Choroid plexus epithelial cell (primary cell): ENCODE measurements at places on chromosomes 2 and 18.

- peak; percentile 60 for DNase-seq
Observed at GRCh38 chr2:228841877-228842276, 429.2 kb downstream of the PID1 start.

DNA sequence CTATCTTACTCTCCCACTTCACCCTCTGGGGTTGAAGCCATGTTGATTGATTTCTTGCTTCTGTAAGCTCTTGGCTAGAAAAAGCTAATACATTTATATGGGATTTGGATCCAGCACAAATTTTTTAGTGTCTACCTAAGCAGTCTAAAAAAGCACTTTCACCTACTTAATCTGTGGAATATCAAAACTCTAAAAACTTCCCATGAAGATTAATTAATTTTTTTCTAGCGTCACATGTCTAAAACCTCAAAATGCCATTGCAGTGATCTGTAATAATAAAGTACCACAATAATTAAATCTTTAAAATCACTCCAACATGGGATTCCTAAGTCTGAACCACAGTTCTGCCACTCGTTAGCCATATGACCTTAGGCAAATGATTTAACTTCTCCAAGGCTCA lies 180.1 kb downstream of the EN1 start:
- no peak for DNase-seq

DNA sequence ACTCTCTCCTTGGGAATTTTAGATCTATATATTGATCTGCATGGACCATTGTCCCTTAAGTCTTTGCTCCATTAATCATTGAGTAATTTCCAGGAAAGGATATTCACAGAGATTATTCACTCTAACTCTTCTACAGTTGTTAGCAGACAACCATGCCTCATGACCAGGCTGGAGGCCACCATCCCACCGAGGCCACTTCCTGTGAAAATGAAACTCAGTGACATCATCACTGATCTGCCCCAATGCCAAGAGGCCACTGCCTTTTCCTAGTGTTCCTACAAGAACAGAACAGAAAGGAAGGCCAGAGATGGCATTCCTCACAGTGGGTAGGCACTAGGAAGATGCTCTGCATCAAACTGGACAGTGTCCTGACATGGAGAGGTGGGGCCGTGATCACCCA lies 161.3 kb downstream of the DTNA start:
- peak; percentile 12 for DNase-seq

DNA sequence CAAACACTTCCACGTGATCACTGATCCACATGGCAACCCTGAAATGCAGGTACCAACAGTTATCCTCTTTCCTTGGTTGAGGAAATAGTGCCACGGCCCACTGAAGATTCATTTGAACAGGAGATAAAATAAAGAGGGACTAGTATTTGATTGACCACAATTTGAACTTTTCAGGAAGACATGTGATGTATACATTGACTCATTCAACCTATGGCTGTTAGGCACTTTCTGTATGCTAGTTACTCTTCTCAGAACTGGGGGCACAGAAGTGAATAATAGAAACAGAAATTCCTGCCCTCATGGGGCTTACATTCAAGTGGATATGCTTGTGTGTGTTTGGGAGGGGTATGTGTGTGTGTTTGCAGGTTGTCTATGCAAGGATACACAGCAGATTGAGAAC lies 199.6 kb downstream of the PRKCE start:
- DNase-seq, result no peak

GRCh38 chr2:234578389-234578788 lies 81.5 kb upstream of the ARL4C start:
- DNase-seq, result no peak

- no peak for DNase-seq
Observed at GRCh38 chr2:72841462-72842125, 15.8 kb upstream of the EXOC6B start.

GRCh38 chr18:23587220-23587642 lies 925 bp upstream of the NPC1 start:
- DNase-seq, result no peak

DNA sequence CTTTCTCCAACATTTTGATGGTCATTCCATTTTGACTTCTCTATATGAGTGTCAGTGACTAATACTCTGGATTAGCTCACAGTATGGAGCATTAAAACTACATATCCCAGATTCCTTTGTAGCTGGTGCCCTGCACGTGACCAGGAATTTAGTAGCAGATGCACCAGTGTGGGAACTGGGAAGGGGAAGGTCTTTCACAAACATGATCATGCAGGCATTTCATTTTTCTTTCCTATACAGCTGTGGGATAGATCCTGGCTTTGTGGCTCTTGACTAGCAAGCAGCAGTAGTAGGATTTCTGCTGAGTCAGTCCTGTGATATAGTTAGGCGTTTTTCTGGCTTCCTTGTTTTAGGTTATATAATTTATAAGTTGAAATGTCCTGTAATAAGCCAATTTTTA lies 971.0 kb upstream of the CDH2 start:
- peak; percentile 74 for DNase-seq

- no peak for DNase-seq
Observed at GRCh38 chr2:205637320-205637602, 45.0 kb upstream of the NRP2 start.

GRCh38 chr2:148545390-148546256 lies 98.9 kb upstream of the EPC2 start:
- no peak for DNase-seq

DNA sequence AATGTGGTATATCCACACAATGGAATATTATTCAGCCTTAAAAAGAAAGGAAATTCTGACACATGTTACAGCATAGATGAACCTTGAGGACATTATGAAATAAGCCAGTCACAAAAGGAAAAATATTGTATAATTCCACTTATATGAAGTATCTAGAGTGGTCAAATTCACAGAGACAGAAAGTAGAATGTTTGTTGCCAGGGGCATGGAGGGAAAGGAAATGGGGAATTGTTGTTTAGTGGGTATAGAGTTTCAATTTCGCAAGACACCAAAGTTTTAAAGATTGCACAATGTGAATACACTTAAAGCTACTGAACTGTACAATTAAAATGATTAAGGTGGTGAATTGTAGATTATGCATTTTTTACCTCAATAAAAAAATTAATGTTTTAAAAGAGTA lies 92.9 kb downstream of the TXNL1 start:
- no peak for DNase-seq

DNA sequence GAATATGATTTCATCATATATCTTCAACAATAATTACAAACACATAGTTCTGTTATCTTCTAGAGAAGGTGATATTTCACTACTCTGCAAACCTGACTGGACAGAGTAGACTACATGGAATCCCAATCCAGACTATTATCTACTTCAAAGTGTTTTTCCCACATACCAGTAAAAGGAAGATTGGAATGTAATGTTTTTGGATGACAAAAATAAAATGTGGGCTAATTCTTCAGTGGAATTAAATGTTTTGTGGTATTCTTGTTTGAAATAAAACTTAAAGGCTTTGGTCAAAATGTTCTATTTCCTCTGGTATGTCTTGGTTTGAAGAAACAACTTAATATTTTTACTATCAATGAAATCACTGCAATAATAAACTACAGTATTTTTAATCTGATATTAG lies 22.1 kb downstream of the COL5A2 start:
- no peak for DNase-seq

GRCh38 chr18:45402485-45403056 lies 212.7 kb upstream of the SLC14A2 start:
- peak; percentile 4 for DNase-seq

DNA sequence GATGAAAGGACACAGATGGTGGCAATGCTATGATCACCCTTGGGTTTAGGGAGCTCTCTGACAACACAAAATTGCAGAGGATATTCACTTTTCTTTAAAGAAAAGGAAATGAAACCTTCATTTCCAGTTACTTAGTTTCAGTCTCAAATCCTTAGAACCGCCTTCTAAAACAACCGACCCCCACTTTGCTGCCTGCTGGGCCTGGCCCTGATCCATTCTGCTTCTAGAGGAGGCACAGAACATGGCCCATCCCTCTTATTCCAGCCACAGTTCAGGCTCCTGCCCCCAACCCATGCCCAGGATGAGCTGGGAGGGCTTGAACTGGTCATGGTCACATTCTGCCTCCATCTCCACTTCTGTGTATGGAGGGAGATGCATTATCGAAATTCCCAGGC lies 311.6 kb downstream of the EN1 start:
- DNase-seq, result no peak

GRCh38 chr2:98935777-98936352 lies at the start of gene CRACDL:
TSS of gene CRACDL (minus strand) at chr2:98936225. CDS start at chr2:98846800, 89,425 bp downstream.
- peak; percentile 24 for DNase-seq

- DNase-seq, result no peak
Observed at GRCh38 chr2:8606649-8607550, 75.0 kb upstream of the ID2 start.

- peak; percentile 84 for DNase-seq
Observed at GRCh38 chr2:102139851-102140250, 2.7 kb upstream of the IL1R1 start.
